ENCODE measurements at places on chromosomes 7 and 10.

DNA sequence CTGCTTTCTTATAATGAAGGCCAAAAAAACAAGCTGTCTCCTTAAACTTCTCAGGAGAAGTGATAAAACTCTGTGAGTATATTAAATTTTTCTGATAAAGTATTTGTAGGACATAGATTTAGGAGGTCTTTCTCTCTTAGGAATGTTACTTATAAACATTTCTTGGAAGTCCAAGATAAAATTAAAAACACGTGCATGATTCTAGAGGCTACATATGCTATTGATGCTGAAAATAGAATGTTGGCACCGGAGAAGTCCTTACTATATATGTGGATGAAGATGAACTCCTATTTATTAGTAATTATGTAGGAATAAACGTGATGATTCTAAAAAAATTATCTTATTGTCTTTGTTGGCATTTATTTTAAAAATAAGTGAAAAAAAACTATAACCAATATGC is 241.3 kb upstream of the LRRTM3 start:
- no peak for DNase-seq

DNA sequence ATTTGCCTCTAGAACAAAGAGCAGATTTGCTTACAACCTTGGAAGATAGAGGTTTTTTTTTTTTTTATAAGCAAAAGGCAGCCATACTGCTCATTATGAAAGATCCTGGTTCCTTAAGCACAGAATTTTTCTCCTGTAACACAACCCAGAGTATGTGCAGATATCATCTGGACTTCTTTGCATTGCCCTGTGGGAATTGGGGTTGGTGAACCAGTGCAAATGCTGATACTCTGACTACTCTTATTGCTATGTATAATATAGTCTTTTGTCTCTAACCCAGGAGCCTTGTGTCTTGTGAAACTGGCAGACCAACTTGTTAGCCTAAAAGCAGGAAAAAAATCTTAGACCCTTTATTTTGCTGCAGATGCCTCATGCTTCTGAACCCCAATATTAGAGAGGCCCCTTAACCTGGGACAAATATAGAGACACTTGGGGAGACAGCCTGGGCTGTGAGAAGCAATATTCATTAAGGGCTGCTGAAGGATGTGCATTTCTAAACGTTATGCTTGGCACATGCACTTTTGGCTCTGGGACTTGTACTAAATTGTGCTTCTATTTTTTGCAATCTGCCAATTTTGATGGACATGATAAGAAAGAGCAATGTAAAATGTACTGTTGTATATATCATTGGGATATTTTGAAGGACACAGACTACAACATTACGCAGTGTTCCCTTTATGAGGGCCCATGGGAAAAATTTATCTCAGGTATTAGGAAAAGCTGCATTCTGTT is 78.9 kb downstream of the ANLN start:
- no peak for DNase-seq

- DNase-seq: no peak
These were observed 14.5 kb downstream of the GET4 start for GRCh38 chr7:890868-891267.

GRCh38 chr7:151135866-151136843 is 31.3 kb downstream of the GBX1 start:
- DNase-seq: no peak

DNA sequence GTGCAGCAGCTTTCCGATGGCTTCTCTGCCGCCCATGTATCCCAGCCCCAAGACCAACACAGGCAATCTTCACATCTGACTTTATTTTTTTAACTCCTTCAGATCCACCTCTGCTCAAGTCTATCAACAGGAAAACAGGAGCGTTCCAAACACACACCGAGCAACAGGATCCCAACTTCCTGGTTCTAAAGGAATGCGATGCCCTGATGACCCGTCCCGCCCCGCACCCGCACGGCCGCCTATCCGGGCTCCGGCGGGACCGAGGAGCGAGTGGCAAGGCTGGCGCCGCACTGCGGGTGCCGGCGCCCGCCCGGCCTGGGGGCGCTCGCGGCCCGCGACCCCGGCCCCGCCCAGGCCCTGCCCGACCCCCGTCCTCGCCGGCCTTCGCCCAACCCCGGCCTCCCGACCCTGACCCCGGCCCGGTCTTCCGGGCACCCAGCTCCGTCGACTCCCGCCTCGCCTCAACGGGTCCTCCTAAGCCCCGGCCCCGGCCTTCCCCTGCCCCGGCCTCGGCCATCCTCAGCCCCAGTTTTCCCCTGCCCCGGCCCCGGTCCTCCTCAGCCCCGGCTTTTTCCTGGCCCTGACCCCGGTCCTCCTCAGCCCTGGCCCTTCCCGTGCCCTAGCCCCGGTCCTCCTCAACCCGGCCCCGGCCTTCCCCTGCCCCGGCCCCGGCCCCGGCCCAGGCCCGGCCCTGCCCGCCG is 730 bp downstream of the LARP4B start:
- DNase-seq: peak; percentile 23

GRCh38 chr7:120979765-120980499 is 8.6 kb upstream of the CPED1 start:
- no peak for DNase-seq

DNA sequence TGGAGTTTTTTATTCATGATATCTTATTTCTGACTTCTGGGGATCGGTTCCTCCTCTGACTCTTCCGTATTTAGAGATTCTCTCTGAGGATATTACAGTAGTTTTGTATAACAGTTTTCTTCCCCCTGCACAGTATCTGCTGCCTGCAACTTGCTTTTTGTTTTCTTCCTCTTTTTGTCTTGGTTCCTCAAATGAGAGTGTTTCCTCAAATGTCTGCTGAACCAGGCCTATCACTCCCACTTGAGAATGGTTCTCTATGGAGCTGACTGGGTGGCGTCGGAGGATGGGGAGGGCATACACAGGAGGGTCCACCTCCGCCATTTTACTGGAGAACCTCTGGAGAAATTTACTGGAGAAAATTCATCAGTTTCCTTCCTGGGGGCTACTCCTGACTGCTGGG is 27.7 kb downstream of the ARHGAP22 start:
- no peak for DNase-seq

- no peak for DNase-seq
These were observed 78.3 kb downstream of the SH3PXD2A start for GRCh38 chr10:103776878-103777591.

GRCh38 chr7:46003896-46004875 is 83.1 kb upstream of the IGFBP3 start:
- no peak for DNase-seq

- no peak for DNase-seq
These were observed 115.0 kb downstream of the FZD1 start for GRCh38 chr7:91379236-91379635.

DNA sequence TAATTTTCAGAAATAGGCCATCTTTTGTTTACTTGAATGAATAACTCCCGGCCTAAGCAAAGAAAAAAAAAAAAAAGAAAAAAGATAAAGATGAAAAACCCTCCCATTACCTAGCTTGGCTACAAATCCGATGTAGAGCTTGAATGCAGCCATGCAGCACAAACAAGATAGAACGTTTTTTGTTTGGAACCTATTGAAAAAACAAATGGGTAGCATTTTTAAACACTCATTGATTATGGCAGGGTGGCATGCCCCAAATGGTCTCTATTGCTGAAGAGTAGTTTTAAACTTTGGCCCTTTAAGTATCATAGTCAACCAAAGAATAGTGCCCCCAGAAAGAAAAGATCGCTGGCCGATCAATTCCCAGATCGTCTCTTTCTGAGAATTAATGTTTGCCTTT is 84.4 kb downstream of the VTI1A start:
- no peak for DNase-seq

GRCh38 chr10:101597091-101597900 is 9.2 kb downstream of the DPCD start:
- no peak for DNase-seq

- no peak for DNase-seq
These were observed 237.3 kb downstream of the AHR start for GRCh38 chr7:17535776-17536175.

DNA sequence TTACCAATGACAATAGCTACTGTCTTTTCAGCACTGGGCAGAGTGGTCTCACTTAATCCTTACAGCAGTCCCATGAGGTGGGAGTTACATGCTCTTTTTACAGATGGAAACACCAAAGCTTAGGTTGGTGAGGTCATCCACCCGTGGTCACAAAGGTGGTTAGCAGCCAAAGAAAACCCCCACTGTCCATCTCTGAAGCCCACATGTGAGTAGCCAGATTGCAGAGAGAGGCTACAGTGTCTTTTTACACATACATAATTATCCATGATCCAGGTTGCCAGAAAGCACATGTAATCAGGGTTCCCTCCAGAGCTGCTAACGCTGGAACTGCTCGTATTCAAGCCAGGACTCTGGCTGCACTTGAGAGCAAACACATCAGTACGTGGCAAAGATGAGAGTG is 24.6 kb upstream of the ANKRD2 start:
- DNase-seq: no peak

DNA sequence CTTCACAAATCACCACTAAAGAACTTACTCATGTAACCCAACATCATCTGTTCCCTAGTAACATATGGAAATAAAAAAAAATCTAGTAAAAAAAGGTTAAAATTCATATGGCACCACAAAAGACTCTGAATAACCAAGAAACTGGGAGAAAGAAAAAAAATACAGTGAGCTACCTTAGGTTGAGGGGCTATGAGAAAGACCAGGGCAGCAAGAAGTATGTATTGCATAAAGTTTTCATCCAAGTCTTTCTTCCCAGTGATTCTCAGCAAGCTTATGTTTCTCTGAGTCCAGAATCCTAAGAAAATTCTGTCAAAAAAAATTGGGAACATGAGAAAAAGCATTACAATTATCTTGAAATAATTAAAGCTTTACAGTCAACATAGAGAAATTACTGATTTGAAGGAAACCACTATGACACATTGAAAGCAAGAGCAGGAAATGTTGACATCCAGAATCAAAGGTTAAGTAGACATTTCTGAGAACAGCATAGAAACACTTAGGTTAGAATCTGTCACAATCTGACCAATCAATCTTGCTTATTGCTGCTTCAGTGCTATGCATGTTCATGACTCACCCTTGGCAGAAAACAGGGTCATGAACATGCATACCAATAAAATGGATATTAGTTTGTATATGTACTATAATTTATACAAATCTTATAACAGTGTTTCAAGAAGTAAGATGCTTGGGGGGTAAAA is 494.0 kb upstream of the POT1 start:
- DNase-seq: no peak

DNA sequence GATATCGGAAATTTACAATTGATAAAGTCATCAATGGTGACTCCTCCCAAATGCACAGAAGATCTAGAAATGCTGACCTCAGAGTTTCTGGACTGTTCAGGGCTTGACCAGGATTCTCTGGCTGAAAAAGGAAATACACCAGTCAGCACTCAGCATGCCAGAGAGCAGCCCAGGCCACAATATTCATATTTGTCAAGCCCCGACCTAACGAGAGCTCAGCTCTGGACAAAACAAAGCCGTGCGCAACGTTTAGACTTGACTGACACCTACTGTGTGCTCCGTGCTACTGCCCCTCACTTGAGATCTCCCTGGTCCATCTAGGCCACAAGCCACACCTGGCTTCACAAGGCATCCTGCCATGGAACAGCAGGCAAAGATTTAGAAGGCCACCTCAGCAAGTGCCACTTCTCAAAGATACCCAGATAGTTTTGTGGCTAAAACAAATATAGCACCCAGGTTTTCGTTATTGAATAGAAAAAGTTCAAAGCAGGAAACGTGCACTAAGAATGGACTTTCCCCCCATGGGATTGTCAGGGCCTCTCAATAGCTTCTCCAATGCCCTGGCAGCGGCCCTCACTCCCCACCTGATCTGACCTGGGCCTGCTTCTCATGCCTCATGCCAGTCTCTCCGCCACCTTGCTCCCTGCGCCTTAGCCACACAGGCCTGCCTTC is 218.3 kb downstream of the FAM107B start:
- DNase-seq: no peak

DNA sequence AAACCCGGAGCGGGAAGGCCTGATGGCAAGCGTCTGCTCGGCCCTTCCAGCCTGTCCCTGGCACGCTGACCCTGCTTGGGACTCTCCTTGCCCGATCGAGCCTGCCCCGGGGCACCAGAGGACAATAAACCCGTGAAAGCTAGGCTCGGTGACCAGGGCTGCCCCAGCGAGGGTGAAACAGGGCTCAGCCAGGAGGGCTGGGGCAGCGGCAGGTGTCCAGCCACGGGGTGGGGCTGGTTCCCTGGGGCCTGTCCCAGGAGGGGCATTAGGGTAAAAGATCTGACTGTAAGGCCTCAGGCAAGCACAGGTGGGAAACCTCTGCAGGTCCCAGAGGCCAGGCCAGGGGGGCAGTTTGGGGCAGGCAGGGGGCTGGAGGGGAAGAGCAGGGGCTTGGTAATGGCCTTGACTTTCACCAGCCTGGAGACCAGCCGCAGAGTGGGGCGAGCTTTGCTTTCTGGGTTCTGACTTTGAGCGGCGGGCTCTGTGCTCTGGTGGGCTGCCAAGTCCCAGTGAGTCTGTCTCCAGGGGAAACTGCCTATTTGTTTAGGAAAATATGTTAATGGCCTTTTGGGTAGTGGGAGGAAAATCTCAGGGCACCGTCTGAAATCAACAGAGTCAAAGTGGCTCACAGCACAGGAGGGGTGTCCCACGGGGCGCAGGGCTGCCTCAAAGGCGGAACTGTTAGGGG is 68.2 kb upstream of the INPP5A start:
- no peak for DNase-seq

DNA sequence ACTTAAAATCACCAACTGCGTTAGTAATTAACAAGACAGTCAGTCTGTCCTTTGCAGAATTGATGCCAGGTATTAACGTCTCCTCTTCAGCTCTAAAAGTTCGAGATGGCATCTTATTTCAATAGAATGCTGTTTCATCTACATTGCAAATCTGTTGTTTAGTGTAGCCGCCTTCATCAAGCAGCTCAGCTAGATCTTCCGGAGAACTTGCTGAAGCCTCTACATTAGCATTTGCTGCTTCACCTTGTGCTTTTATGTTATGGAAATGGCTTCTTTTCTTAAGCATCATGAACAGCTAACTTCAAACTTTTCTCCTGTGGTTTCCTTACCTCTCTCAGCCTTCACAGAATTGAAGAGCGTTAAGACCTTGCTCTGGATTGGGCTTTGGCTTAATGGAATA is 95.5 kb upstream of the FAM20C start:
- DNase-seq: no peak

DNA sequence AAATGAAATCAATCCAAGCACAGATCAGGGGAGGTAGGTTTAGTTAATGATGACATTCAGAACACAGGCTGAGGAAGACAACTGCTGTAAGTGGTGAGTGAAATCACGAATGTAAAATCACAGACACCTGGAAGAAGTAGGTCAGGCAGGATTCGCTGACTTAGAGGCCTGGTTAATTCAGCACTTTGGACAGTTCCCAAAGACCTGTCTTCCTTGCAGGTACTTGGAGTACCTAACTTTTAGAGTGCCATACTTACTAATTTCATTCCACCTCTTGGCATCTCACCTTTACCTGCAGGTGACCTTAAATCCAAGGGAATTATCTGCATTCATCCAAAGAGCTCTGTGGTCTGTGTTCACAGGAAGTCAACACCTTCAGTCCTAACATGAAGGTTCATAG is 822.3 kb downstream of the PHTF2 start:
- DNase-seq: no peak

All from CD4-positive, alpha-beta T cell treated with Interleukin-6 for 4 hours (primary cell).